ENCODE measurements at places on chromosomes 5 and 9.

GRCh38 chr5:17275289-17276158 lies 58.1 kb downstream of the BASP1 start:
- DNase-seq: no peak

- DNase-seq: no peak
Observed at GRCh38 chr9:121463026-121463807, 36.4 kb downstream of the GGTA1 start.

DNA sequence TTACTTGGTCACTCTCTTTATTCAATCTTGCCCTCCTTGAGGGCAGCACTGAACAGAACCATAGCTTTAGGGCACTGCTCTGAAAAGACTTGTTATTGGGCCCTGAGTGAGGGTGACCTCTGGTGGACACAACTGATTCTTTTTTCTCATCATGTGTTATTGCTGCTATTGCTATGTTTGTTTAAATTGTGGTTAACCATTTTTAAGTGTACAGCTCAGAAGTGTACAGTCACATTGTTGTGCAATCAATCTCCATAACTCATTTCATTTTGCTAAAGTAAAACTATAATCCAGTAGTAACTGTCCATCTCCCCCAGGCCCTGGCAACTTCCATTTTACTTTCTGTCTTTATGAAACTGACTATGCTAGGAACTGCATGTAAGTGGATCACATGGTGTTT lies 351.1 kb upstream of the RIOK2 start:
- DNase-seq: no peak

- DNase-seq: no peak
Observed at GRCh38 chr9:108225149-108225800, 630.5 kb downstream of the ACTL7B start.

- no peak for DNase-seq
Observed at GRCh38 chr5:34411470-34412346, 244.4 kb upstream of the RAI14 start.

DNA sequence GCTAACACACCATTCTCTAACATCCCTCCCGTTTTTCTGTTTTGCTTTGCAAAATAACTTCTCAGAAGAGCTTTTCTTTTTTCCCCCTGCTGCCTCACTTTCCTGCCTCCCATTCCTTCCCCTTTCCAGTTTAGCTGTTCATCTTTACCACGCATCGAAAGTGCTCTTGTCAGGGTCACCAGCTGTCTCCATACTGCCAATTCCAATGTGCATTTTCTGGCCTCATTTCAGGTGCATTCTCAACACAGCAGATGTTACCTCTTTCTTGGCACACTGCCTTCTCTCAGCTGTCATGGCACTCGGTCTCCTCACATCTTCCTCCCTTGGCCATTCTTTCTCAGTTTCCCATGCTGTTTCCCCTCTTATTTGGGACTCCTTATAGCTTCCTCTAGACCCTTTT lies 9.5 kb downstream of the ARSK start:
- DNase-seq: no peak

DNA sequence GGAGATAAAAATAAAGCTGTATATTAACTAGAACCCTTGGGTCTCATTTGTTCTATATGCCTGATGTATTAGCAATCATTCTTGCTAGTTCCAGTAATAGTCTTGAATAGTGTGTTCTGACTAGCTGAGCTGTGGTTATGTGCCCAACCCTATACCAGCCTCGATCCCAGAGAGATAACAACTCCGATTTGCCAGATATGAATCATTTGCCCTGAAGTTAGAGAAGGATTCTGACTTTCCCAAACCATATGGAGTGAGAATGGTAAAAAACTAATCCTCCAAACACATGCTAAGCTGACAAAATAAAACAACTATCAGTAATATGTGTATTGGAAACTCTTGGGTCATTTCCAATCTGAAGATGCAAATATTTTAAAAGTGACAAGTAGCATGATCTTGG lies 64.8 kb downstream of the ALDH1A1 start:
- DNase-seq: no peak

GRCh38 chr5:33343676-33344327 lies 97.0 kb upstream of the TARS1 start:
- DNase-seq: no peak

- no peak for DNase-seq
Observed at GRCh38 chr5:148426514-148426913, 42.8 kb downstream of the FBXO38 start.

Data from stimulated activated effector memory CD8-positive, alpha-beta T cell treated with anti-CD3 and anti-CD28 coated beads, Interleukin-12 subunit alpha, Interleukin-12 subunit beta, amount 100 ng/mL, for 72 hours (primary cell).